ENCODE measurements at places on chromosomes 2 and 18.

DNA sequence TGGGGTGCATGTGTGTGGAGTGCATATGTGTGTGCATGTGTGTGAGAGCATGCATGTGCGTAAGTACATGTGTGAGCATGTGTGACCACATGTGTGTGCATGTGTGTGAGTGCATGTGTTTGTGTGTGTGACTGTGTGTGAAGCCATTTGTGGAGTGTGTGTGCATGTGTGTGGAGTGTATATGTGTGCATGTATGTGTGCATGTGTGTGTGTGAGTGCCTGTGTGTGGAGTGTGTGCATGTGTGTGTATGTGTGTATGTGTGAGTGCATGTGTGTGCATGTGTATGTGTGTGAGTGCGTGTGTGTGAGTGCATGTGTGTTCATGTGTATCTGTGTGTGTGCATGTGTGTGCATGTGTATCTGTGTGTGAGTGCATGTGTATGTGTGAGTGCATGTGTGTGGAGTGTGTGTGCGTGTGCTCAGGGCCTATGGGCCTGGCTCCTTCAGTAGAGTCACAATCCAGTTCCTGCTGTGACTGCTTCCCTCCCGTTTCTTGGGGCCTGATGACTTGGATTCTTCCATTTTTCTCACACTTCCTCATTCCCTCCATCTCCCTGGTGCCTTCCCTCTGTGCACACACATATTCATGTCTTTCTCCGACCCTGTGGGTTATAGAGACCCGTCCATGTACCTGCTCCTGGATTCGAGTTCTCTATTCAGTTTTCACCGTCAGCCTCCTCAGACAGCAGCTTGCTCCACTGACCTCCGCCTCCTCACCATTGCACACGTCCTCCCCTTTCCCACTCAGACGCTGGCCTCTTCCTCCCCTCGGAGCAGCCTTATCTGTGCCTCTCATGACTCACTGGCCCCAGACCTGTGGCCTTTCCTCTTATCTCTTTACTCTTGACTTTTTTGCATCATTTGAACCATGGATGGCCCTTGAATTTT lies 25.2 kb downstream of the TOGARAM2 start:
- H3K27ac ChIP-seq: no peak overlapping the region
- peaks cover 4% of the 10 kb centered on the region for H3K27me3 ChIP-seq
- no peak overlapping the region for H3K4me3 ChIP-seq
- peaks cover 7% of the 10 kb centered on the region for H3K4me1 ChIP-seq
- no peak for DNase-seq

DNA sequence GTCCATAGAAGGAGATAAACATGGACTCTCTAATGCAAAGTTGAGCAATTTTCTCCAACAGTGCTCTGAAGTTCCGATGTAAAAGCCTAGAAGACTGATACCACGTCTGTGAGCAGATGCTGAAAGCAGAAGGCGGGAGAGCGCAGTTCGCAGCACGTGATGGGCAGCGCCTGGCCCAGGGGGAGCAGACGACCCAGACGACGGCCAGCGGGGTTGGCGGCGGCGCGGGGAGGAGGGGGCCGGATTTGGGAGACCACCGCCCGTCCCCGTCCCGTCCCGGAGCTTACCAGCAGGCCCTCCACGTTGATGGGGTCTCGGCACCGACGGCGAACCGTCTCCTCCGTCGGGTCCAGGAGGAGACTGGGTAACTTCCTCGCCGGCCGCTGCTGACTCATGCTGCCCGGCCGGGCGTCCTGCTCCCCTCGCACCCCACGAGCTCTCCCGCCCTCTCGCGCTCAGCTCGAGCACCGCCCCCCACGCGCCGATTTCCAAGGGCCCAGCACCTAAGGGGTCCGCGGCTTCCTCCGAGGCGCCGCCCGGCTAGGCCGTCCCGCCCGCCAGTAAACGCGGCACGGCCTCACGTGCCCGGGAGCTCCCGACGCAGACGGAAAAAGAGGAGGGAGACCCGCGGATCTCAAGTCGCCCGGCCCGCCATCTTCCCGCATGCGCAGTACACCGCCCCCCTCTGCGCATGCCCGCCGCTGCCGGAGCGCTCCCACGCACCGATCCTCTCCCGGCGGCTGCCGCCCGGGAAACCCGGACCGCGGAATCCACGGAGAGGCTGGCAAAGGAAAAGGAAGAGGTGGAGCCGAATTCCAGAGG lies at the start of gene E2F6:
E2F6 (minus strand) TSS at position 677 of the 822 bp plus-strand sequence; CDS start at position 395, 282 bp downstream.
- DNase-seq: peak; percentile 90
- peaks cover 7% of the 10 kb centered on the region for H3K4me1 ChIP-seq
- peaks cover 4% of the 10 kb centered on the region for H3K36me3 ChIP-seq
- peak within 1 kb of the TSS; percentile 77 for H3K4me3 ChIP-seq
- peak within 1 kb of the TSS; percentile 98 for H3K27ac ChIP-seq

DNA sequence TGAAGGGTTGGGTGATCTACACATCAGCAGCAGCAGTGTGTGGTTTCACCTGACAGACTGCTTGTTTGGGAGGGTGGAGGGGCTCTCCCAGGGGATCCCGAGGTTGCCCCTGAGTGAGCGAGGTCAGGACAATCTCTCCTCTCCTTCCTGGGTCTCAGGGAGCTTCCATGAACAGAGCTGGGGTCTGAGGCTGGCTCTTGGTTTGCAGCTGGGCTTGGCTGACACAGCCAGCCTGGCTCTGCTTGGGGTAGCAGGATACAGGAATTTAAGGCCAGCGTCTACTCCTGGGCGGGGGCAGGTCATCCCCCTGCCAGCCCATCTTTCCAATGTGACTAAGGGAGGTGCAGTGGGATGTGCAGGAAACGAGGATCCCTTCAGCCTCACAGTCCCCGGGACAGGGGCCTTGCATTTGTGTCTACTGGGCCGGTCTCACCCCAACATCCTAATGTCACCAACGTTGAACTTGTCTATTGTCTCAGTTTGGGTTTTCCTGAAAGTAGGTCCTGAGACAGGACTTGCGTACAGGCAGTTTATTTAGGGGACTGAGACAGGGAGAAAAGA lies 262.6 kb upstream of the HDAC4 start:
- H3K4me3 ChIP-seq: no peak overlapping the region
- no peaks in the 10 kb centered on the region for H3K4me1 ChIP-seq
- H3K27me3 ChIP-seq: no peaks in the 10 kb centered on the region

- H3K4me1 ChIP-seq: no peaks in the 10 kb centered on the region
- no peaks in the 10 kb centered on the region for H3K36me3 ChIP-seq
- no peak for DNase-seq
- no peaks in the 10 kb centered on the region for H3K27me3 ChIP-seq
- no peak overlapping the region for H3K4me3 ChIP-seq
- no peak overlapping the region for H3K27ac ChIP-seq
These were observed 21.9 kb upstream of the ACKR3 start for GRCh38 chr2:236547725-236548124.

DNA sequence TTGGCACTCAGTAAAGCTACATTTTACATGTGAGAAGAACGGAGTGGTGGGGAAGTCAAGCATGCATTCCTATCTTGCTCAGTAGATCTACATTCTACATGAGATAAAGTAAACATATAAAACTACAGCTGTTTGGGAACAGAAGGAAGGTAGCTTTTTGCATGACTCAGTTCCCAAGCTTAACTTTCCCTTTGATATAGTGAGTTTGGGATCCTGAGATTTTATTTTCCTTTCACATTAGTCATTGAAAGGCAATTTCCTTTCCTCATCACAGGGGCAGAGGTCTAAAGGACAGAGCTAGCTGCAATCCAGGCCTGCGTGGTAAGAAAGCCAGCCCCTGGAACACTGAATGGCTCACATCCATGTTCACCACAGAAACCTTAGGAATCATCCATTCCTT lies 257.2 kb downstream of the SRBD1 start:
- no peaks in the 10 kb centered on the region for H3K36me3 ChIP-seq
- no peak overlapping the region for H3K4me3 ChIP-seq
- DNase-seq: peak; percentile 99

Measured in IMR-90 (cell line).